ENCODE measurements at places on chromosomes 3 and 15.

DNA sequence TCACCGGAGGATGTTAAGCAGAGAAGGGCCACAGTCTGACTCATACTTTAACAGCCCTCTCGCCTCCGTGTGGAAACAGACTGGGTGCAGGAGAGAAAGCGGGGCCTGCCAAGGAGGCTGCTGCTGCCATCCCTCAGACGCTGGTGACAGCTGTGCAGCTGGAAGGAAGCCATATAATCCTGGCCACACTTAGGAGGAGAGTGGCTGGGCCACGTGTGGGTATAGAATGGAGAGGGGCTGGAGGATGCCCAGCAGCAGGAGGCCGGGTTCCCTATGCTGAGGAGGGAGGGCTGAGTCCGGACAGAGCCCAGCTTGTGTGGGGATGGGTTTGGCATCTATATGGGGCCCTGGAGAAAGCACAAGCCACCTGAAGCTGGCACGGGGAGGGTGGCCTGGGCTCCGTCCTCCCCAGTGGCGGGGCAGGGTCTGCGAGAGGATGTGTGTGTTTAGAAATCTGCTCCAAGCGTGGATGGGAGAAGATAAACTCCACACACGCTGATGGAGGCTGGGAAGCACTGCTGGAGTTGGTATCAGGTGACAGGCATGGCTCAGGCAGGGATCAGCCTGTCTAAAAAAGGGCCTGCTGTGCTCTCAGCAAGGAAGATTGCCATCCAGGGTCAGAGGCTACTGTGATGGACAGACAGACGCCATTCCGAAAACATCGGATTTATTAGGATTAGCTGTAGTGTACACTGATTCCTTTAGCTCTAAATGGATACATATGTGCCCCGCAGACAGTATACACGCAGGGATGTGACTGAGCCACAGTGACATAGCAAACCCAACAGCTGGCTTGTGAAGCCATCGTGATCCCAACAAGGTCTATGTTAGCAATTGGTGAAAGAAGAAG, 15.9 kb downstream of the ABTB1 start:
- DNase-seq = peak; percentile 55

GRCh38 chr3:186596568-186597287, 16.1 kb upstream of the AHSG start:
- DNase-seq = peak; percentile 26

- DNase-seq = no peak
Observed at GRCh38 chr3:12495749-12496452, 11.6 kb downstream of the TSEN2 start.

- DNase-seq = no peak
Observed at GRCh38 chr3:117499189-117499870, 789.8 kb downstream of the TUSC7 start.
